ENCODE measurements at places on chromosomes 13 and 19.
A peak's percentile ranks its signal among the peaks of the same experiment; 100 is the strongest.

DNA sequence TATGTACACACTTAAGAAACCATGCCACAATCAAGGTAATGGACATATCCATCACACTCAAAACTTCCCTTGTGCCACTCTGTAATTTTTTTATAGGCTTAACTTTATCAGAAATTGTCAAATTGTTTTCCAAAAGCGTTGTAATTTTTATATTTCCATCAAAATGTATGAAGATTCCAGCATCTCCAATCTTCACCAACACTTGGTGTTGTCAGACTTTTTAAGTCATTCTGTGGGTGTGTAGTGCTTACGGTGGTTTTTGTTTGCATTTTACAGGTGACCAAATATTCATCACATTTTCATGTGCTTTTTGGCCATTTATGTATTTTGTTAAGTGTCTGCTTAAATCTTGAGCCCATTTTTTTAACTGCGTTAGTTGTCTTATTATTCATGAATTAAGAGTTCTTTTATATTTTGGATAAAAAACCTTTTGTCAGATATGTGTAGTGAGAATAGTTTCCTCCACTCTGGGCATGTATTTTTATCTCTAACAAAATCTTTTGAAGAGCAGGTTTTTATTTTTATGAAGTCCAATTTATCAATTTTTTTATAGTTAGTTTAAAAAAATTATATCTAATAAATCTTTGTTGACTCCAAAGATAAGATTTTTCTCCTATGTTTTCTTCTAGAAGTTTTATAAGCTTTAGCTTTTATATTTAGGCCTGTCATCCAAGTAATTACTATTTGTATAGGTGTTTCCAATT is 4.6 kb upstream of the ZNF45 start:
- DNase-seq = no peak

GRCh38 chr19:8206147-8207087 is 2.8 kb upstream of the CERS4 start:
- DNase-seq = no peak

GRCh38 chr19:39144290-39145071 is 18.9 kb downstream of the PAK4 start:
- DNase-seq = no peak

DNA sequence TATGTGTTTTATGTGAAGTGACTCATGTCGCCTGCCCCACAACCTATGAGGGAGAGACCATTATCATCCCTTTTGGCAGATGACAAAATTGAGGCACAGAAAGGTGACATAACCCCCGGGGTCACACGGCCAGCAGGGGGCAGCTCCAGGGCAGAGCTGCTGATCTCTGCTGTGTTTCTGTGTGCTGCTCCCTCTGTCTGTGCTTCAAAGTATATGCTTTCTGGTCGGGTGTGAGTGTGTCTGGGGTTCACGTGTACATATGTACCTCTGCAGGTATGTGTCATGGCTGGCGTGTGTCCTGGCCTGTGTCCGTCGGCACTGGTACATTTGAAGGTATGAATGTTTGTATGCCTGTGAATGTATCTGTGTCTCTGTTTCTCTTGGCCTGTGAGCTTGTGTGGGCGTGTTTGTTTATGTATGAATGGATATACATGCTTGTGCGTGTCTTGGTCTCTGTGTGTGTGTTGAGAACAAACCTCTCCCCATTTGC is 7.1 kb downstream of the LIPE start:
- DNase-seq = peak; percentile 76

DNA sequence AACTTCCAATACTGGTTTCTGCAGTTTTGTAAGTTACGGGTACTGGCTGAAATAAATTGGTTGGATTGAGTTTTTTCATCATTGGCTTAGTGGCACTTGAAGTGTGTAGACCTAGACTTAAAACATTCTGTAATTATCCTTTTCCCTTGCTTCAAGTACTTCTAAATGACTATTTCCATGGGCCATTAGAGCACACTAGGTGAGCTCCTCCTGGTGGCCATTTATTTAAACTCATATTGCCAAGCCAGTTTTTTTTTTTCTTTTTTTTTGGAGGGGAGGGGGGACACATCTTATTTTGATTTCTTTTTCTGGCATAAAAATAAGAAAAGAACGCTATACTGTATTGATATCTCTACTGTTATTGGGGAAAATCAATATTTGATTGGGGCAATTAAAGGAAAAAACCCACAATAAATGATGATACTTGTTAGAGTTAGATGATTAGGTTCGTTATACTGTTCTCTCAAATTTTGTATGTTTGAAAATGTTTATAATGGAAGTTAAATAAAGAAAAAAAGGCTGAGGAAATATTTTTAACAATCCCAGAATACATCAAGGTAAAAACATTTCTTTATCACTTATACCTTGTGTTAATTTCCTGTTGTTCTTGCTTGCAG is 82.9 kb downstream of the PDS5B start:
- peak; percentile 45 for DNase-seq

DNA sequence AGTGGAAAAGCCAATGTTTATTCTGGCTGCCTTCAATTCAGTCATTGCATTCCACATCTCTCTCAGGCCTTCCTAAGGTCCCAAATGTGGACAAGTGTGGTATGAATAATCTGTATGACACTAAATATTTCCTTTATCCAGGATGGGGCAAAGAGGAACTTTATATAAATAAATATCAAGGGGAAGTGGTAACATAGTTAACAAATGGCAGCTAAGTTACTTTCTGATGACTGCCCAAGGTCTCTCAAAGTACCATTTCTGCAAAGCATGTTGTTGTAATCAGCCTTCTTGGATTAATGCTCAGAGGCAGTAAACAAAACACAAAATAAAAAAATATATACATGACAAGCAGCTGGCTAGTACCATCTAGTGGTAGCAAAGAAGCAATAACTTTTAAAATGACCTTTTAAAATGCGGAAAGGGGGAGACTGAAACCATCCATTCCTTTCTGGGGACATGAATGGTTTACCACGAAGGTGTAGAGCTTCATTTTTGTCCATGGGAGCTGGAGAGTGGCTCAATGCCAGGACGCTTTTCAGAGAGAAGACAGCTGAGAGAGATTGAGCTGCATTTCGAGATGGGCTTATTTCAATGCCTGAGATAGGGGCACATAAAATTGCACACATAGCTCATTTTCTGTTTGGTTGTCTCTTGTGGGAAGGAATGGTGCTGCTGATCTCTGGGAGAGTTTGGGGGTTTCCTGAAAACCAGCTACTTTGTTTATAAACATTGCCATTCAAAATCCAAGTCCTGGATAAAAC is 259.2 kb downstream of the RFC3 start:
- no peak for DNase-seq

DNA sequence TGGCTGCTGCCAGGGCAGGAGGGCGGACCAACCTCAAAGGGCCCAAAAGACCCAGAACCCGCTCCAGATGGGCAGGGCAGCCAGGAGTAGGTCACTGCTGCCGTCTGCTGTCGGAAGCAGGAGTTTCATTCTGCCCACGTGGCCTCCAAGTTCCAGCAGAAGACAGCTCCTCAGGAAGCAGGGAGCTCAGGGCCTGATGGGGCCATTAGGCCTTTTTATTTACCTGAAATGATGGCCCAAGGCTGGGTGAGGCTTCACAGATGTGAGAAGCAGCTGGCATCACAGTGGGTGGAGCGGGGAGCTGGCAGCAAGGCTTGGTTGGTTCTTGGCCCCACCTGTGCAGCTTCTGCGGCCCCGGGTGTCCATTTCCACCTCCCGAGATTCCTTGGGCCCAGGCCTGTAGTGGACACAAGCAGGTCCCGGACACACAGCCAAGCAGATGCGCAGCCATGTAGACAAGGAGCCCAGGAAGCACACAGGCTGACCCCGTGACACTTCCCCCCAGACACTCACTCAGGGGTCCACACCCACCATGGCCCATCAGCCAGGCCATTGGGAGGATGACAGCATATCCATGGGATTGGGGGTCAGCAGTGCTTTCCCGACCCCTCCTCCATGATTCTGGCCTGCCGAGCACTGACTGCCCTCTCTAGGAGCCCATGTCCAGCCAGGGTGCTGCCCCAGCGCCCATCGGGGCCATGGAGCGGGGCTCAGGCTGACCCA is 26.4 kb downstream of the C13orf46 start:
- DNase-seq = no peak

DNA sequence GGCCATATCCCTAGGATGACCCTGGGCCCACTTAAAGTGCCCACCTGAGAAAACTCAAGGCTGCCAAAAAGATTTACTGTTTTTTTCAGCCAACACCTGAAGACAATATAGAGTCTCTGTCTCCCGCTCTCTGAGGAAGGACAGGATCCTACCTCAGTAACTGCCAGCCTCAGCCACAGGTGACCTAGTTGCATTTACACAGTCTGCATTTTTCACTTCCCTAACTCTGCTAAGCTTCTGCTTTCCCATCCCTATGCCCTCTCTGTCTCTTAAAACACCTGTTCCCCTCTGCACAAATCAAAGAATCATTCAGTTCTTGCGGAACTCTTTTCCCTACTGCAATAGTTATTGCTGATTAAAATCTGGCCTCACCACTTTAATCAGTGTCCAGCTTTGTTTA is 609.5 kb downstream of the UQCRFS1 start:
- no peak for DNase-seq

DNA sequence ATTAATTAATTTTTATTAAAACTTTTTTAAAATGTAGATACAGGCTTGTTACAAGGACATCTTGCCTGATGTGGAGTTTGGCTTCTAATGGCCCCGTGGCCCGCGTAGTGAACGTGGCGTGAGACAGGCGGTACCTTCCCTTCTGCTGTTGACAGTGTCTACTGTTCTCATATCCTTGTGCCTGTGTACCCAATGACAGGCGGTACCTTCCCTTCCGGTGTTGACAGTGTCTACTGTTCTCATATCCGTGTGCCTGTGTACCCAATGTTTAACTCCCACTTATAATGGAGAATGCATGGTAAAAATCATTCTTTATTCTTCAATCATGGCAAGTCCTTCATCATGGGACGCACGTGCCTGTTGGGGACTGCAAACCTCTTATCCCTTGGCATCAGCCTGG is 79.1 kb upstream of the ZNF835 start:
- DNase-seq = no peak

DNA sequence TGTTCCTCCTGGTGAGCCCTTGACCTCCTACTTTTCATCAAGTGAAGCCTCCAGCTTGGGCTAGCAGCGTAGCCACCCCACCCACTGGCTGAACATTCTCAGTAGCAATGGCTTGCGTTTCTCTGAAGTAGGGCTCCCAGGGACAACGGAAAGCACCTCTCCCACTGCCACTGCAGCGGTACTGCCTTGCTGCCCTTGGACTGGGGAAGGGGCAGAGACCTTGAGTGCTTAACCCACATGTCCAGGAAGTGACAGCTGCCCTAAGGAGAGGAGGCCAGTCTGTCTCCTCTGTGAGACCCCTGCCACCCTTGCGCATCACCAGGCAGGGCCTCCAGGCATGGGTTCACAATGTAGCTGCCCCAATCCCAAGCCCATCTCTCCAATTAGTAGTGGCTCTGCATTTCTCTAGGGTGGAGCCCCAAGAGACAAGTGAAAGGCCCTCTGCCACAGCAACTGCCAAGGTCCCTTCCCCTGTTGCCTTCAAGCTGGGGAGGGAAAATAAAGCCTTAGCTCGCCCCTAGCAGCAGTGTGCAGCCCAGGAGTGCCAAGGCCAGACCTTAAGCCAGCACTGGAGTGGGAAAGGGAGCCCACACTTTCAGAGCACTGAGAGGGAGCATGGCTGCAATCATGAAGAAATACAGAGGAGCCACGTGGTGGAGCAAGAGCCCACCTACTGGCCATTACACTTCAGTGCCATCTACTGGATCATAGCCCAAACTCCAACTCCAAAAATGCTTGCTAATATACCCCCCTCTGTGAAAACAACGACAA is 175.9 kb upstream of the TRPC4 start:
- DNase-seq = no peak

- DNase-seq = no peak
Measured at GRCh38 chr13:96119921-96120320, 30.0 kb downstream of the HS6ST3 start.

- DNase-seq = no peak
Measured at GRCh38 chr13:39976481-39976880, 321.0 kb downstream of the COG6 start.

DNA sequence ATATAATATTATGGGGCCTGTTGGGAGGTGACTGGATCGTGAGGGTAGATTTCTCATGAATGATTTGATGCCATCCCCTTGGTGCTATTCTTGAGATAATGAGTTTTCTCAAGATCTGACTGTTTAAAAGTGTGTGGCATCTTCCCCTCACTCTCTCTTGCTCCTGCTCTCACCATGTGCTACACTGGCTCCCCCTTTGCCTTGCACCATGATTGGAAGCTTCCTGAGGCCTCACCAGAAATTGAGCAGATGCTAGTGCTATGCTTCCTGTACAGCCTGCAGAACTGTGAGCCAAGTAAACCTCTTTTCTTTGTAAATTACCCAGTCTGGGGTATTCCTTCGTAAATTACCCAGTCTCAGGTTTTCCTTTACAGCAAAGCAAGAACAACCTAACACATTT is 1.8 kb upstream of the ZNF599 start:
- DNase-seq = no peak

DNA sequence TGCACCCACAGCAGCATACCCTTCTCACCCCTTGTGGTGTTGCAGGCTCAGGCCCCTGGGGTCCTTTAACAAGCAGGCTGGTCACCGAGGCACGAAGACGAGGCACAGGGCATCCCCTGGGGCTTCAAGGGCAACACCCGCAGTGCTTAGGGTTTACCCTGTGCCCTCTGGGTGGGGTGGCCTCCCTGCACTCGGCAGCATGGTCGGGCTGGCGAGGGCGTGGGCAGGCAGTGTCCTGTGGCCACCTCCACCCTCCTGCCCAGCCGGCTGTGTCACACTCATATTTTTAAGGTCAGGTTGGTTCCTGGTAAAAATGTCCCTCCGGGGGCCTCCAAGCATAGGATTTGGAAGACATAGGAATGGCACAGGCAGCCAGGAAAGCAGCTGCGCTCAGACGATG is 11.4 kb upstream of the ZNF135 start:
- no peak for DNase-seq

GRCh38 chr13:97121894-97122293 is 100.2 kb upstream of the MBNL2 start:
- DNase-seq = no peak

GRCh38 chr13:50387051-50387581 is 371.9 kb downstream of the KCNRG start:
- peak; percentile 25 for DNase-seq

DNA sequence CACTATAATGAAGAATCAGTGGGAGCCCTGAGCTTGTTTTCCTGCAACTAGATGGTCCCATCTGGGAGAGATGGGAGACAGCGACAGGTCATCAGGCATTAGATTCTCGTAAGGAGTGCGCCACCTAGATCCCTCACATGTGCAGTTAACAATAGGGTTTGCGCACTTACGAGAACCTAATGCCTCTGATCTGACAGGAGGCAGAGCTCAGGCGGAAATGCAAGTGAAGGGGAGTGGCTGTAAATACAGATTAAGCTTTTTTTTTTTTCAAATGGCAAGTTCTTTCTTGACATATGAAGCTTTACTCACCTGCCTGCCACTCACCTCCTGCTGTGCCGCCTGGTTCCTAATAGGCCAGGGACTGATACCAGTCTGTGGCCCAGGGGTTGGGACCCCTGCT is 14.4 kb downstream of the CDC16 start:
- DNase-seq = no peak

DNA sequence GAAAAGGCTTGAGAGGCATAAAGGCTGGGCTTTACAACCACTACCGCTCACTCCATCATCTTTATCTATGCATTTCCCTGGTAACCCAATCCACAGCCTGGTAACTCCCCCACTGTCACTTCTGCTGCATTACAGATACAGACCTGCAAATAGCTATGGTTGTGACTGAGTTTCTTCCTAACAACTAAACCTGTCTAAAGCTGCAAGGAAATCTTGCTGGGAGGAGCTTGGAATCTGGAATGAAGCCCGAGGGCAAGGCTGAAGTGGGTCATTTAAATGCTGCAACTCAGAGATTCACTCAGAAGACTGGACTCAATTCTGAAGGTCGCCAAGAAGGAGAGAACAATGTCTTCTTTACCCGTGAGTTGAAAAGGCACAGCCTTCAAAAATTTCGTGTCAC is at the start of gene LGALS13:
Gene LGALS13, plus strand, starts transcription at position 301 of the 400 bp plus-strand sequence. Its CDS starts 45 bp downstream, at position 346.
- no peak for DNase-seq

- DNase-seq = no peak
Measured at GRCh38 chr13:82116422-82116989, 1765.8 kb downstream of the SLITRK1 start.

All from CD4-positive, alpha-beta memory T cell (primary cell).